ENCODE measurements at places on chromosomes 4 and X.

- DNase-seq = no peak
Observed at GRCh38 chrX:17052210-17052609, 105.8 kb downstream of the REPS2 start.

DNA sequence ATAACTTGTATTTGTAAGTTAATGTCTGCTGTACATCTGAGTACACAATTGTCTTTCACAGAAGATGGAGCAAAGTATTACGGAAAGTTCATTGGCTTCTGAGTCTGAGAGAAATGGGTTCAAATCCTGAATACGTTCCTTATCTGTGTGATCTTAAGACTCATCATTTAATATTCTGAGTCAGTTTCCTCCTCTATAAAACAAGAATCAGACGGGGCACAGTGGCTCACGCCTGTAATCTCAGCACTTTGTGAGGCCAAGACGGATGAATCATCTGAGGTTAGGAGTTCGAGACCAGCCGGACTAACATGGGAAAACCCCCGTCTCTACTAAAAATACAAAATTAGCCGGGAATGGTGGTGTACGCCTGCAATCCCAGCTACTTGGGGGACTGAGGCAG is 57.8 kb downstream of the APBB2 start:
- DNase-seq = no peak

DNA sequence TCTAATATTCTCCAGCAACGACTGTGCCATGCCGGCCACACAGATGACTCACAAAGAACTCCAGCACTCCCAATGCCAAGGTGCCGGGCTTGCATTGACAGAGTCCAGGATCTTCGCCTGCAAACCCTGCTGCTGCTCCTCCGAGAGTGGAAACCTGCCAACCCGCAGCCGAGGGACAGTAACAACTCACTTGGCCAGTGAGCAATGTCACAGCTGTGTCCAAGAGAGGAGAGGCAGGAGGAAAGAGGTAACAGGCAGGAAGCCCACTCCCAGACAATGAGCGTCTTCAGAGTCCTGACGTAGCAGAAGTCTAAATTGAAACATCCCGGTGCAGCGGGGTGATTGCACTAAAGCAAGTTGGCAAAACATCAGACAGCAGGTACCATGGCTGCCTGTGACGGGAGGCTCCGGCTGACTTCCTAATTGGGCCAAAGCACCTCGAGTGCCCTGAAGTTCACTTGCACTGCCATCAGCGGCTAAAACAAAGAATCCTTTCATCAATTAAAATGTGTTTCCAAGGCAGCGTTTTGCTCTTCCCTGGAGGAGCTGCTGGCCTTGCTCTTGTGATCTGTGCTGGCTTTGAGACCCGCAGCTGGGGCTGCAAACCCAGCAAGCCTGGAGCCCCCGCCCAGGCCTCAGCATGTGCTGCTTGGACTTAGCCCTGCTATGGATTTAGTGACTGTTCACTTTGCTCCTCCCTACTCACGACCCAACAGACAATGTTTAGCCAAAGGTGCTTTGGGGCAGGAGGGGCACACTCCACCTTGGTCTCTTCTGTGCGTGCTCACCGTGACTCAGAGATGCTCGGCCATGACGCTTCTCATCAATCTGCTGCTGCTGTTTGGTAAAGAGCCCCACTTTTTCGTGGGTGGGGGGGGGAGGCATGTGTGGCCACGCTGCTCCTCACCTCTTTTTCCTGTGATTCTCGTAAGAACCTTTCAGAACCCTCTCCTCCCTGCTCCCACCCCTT is 36.5 kb downstream of the DCTD start:
- no peak for DNase-seq

- DNase-seq = no peak
Observed at GRCh38 chr4:609400-610050, 15.8 kb upstream of the PDE6B start.

DNA sequence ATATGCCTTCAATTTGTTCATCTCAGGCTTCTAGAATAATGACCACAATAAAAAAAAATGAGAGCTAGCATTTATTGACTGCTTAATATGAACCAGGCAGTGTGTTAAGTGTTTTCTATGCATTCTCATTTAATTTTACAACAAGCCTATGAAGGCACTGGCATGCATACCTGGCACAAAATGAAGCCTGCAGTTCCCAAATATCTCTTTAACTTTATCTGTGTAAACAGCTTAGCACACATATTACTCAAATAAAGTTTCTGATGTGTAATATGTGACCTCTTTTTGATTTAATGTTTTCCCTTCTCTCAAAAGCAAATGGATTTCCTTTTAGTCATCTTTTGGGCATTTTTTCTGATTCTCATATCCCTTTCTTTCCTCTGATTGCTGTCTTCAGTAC is 671.8 kb downstream of the PCDH7 start:
- no peak for DNase-seq

GRCh38 chr4:175833574-175834311 is 21.7 kb upstream of the GPM6A start:
- no peak for DNase-seq

- no peak for DNase-seq
Observed at GRCh38 chrX:323721-324628, 5.4 kb upstream of the GTPBP6 start.

DNA sequence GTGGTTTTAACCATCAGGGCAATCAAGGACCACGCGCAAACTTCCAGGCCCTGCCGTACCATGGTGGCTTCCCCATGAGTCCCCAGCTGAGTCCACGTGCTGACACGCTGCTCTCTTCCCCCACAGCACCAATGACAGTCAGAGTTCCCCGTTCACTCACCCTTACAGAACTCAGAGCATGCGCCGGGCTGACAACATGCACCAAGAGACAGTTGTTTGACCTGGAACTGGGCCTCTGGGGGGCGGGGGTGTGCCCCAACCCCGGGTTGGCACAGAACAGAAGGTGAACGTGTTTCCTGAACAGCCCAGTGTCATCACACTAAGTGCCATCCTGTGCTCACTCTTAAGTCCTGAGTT is 29.4 kb downstream of the IRF2 start:
- DNase-seq = peak; percentile 7

GRCh38 chr4:53809816-53810215 is 218.5 kb upstream of the LNX1 start:
- no peak for DNase-seq

- DNase-seq = no peak
Observed at GRCh38 chr4:95636061-95636460, 87.3 kb upstream of the UNC5C start.
